ENCODE measurements at places on chromosomes 3 and 15.

DNA sequence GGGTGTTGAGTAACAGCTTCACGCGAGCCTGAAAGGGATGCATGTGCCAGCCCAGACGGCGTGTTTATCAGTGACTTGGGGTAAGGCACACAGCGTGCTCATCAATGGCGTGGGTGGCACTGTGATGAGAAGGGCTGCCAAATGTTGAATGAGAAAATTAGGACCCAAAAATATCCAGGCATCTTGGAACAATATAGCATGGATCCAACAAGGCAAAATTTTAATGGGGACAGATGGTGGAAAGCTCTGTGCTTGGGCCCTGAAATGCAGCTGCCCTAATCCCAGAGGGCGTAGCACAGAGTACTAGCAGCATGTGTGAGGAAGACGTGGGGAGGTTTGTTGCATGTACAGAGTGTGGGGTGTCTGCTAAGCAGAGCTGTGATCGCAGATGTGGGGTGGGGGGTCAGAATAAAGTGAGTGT is 48.9 kb downstream of the SSUH2 start:
- DNase-seq = no peak

GRCh38 chr15:77144492-77145070 is 73.7 kb upstream of the TSPAN3 start:
- DNase-seq = peak; percentile 98

DNA sequence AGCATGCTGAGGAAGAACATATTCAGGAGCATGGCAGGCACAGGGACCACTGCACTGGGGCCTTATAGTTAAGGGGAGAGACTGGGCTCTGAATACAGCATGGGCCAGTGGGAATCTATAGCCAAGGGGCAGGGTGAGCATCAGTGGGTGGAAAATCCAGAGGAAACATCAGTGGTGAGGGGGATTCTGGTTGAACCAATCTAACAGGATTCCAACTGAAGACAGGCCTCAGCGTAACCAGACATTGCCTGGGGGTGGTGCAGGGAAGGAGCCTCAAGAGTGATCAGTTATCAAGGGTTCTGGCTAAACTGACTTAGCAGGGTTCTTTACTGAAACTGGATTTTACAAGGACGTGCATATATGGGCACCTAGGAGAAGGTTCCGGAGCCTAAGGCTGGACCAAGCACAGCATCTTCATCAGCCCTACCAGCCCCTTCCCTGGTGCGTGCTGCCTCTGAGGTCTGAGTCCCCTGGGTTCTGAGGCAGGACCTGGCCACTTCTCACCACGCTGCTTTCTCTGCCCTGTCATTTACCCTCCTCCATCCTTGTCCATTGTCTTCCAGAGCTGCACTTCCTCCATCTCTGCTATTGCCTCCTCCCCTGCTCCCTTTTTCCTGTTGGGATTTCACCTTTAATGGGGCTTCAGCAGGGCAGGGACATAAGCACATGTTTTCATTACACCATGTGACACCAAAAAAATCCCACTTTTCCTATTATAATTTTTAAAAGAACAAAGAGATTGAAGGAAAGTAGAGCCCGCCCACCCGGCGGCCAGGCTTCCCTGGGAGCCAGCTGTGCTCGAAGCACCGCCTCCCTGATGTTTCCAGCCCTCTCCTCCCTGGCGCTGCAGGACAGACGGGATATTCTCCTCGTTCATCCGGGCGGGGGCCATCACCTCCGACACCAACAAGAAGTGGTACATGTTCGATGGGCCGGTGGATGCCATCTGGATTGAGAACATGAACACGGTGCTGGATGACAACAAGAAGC is 52.1 kb downstream of the DNAH1 start:
- no peak for DNase-seq

GRCh38 chr15:76941636-76942035 is 10.1 kb downstream of the RCN2 start:
- no peak for DNase-seq

GRCh38 chr3:178465260-178466180 is 70.7 kb upstream of the KCNMB2 start:
- no peak for DNase-seq

GRCh38 chr3:168796339-168796738 is 700.6 kb upstream of the GOLIM4 start:
- no peak for DNase-seq

- no peak for DNase-seq
Measured at GRCh38 chr15:66390678-66391077, 4.0 kb downstream of the MAP2K1 start.

DNA sequence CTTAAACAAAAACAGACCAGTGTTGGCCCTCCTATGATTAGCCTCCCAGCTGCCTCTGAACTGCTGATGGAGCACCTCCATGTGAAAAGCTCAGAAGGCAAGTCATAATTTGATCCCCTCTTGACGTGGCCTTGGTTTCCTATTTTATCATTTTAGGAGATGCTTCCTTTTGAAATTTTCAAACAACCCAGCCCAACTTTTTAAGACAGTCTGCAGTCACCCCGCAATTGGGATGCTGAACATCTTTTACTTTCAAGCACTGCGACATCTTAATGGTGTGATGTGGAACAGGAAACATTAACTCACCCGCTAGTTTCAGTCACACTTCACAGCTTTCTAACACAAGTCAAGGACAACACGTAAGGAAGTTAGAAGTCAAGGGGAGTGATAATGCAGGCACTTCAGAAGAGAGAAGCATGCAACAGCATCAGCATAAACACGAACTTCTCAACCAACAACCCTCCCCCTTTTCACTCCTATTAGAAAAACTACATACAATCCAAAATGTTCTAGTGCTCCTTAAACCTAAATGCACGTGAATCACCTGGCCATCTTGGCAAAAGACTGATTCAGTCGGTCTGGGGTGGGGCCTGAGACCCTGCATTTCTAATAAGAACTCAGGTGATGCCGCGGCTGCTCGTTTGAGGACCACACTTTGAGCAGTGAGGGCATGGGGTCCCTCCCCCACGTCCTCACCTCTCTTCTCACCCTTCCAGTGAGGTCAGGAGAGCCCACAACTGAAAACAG is 161.5 kb downstream of the FOXP1 start:
- DNase-seq = no peak

- no peak for DNase-seq
Measured at GRCh38 chr15:67570875-67571647, 28.6 kb downstream of the MAP2K5 start.

Measured in fibroblast of gingiva (primary cell).